Mesenchymal stem cell (in vitro differentiated cells and primary cell): ENCODE measurements at places on chromosomes 2 and 18.

DNA sequence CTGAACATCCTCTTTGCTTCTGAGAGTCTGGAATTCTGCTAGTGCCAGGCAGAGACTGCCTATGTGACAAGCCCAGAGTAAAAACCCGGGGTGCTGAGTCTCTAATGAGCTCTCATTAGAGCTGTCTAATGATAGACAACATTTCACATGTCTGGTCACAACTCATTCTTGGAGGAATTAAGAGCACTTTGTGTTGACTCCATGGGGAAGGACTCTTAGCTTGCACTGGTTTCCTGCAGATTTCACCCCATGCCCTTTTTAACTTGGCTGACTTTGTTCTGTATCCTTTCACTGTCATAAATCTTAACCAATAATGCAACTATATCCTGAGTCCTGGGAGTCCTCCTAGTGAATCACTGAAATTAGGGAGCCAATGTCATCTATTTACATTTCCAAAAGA is 33.5 kb downstream of the FBXO15 start:
- DNase-seq, result peak; percentile 33

GRCh38 chr2:10392951-10393639 is 55.0 kb downstream of the ODC1 start:
- no peak for DNase-seq

GRCh38 chr18:32724071-32724749 is 48.6 kb downstream of the KLHL14 start:
- no peak for DNase-seq

DNA sequence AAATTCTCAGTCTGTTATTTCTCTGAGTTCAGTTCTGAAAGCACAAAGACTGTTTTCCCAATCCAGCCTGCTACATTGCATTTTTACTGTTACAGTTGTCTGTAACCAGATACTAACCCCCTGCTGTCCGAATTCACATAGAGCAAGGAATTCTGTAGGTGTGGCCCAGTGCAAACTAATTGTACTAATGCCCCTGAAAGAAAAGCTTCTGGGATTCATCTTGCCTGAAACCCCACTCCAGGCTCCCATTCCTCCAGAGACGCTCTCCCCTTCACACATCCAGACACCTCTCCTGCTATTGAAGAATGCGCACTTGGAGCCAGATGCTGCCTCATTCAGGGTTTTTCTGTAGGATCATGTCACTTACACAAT is 127.0 kb downstream of the TTC32 start:
- DNase-seq, result no peak

DNA sequence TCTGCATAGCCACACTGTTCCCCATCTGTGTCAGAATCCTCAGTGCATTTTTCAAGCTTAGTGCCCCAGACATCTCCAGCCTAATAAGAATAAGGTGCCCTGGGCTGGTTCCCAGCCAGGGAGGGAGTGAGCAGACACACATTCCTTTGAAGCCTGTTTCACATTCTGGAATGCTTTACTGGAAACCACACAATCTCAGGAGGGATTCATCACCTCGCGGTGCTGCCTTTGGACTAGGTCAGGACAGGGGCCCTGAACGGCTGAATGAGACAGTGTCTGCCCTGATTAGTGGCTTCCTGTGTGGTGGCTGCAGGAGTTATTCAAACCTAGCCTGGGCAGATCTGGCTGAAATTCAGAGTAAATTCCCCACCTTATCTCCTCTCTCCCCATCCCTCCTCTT is 108.0 kb upstream of the LDAH start:
- no peak for DNase-seq

- peak; percentile 9 for DNase-seq
Measured at GRCh38 chr18:8607776-8608742, 1.2 kb upstream of the RAB12 start.

DNA sequence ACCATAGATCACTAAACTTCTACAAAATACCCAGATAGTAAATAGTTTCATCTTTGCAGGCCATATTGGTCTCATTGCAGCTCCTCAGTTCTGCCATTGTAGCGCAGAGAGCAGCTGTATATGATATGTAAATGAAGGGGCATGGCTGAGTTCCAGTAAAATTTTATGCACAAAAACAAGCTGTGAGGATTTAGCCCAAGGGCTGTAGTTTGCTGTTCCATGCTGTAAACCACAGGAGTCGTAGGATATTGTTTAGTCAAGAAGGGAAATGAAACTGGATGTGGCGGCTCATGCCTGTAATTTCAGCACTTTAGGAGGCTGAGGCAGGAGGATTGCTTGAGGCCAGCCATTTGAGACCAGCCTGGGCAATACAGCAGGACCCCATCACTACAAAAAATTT is 83.0 kb downstream of the MGAT5 start:
- no peak for DNase-seq

GRCh38 chr2:102664471-102664909 is 45.1 kb downstream of the SLC9A2 start:
- DNase-seq, result no peak

- DNase-seq, result no peak
Measured at GRCh38 chr18:39627936-39628335, 2062.3 kb upstream of the CELF4 start.

GRCh38 chr18:13217971-13218367 is 591 bp upstream of the LDLRAD4 start:
- peak; percentile 9 for DNase-seq

- DNase-seq, result no peak
Measured at GRCh38 chr18:54506516-54507261, 84.4 kb upstream of the DYNAP start.

DNA sequence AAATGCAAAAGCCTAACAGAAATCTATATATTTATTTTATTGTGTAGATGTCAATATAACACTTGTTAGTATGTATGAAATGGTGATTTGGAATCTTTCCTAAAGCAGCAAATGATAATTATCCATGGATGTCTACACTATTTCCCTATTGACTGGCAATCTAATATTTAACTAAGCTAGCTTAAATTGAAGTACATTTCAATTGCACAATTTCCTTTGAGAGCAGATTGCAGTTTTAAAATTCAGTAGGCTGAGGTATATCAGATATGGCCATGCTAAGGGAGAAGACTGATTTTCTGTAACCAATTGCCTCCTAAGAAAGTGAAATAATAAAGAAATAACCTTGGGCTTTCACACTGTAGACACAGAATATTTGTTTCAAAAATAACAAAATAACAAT is 90.1 kb upstream of the KCNJ3 start:
- no peak for DNase-seq

DNA sequence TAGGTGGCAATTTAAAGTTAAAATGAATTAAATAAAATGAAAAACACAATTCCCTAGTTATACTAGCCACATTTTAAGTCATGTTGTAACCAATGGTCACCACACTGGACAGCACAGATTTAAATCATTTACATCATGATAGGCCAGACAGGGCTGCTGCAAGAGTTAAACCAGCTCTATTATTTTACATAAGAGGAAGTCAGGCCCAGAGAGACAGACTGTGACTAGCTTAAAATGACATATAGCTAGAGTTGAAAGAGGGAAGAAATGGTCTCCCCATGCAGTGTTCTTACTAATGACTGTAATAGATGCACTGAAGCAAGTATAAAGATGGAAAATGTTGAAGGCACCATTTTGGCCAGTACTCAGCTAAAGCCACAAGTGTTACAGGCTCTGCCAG is 69.6 kb downstream of the SLC66A3 start:
- no peak for DNase-seq

GRCh38 chr2:39228413-39229209 is 15.2 kb downstream of the CDKL4 start:
- DNase-seq, result no peak

DNA sequence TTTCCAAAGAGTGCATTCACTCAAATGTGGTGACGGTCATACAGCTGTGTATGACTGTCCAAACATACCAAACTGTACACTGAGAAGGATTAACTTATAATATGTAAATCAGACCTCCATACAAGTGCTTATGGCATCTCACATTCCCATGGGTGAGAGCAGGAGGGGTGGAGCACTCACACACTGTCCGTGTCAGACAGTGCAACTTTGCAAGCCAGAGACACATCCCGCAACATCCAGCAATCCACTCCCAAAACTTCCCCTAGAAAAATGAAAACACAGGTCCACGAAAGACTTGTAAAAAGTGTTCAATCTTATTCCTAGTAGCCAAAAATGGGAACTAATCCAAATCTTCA is 36.4 kb downstream of the FAM168B start:
- no peak for DNase-seq

DNA sequence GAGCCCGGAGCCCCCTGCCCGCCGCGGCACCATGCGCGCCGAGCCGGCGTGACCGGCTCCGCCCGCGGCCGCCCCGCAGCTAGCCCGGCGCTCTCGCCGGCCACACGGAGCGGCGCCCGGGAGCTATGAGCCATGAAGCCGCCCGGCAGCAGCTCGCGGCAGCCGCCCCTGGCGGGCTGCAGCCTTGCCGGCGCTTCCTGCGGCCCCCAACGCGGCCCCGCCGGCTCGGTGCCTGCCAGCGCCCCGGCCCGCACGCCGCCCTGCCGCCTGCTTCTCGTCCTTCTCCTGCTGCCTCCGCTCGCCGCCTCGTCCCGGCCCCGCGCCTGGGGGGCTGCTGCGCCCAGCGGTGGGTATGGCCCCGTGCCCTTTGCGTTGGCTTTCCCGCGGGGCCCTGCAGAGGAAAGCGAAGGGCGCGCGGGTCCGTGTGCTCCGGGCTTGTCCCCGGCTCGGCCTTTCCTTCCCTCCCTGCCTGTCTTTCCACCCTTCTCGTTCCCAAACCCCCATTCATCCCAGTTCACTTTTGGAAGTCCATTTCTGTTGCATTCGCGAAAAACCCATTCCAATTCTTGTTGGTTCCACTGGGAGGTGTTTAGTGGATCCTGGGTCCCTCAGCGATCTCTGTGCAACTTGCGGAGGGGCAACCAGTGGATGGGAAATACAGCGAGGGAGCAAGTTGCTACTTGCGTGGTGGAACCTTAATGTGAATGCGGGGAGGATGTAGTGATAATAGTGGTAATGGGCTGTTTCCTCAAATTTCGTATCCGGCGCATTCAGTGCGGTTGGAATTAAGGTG is 599 bp downstream of the ADAM23 start:
- DNase-seq, result peak; percentile 45

- DNase-seq, result no peak
Measured at GRCh38 chr18:47251289-47252120, at the start of gene SKOR2. Gene SKOR2 (minus strand): TSS chr18:47251660. CDS start chr18:47249183, 2,477 bp downstream.

GRCh38 chr2:147068071-147068470 is 776.8 kb upstream of the ACVR2A start:
- no peak for DNase-seq

GRCh38 chr2:164992818-164993217 is 37.5 kb upstream of the SLC38A11 start:
- peak; percentile 80 for DNase-seq

- DNase-seq, result peak; percentile 71
Measured at GRCh38 chr2:37827911-37828511, 97.1 kb upstream of the RMDN2 start.

DNA sequence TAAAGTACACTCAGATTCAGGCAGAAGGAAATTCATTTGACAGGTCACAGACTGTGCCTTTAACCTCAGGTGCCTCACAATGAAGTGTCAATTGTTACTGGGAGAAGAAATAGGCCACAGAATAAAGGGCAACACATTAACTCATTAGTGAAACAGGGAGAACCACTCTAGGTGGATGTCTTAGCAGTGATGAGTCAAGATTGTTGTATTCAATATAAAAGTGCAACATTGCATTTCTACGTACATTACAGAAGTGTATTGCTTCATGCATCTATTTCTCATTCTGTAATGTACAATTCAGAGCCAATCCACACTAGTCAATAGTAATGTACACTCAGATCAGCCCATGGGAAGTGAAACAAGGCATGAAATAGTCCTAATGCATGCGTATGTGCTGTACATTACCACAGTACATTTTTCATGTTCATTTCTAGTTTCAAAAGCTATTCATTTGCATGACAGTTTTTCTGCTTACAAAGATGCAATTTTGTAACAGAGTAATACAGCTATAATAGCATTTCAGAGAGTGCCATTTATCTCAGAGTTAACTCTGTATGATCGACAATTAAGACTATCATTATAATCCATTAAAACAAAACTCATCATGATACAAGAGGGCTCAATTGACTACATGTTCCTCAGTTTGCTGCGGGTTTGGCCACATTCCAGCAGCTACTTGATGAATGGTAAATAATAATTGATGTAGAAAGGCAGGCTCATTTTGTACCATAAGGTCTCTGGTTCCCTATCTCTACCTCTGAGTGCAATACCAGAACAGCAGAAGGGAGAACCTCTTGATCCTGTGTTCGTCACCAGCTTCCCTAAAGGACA is 12.2 kb upstream of the ARL5A start:
- no peak for DNase-seq

GRCh38 chr18:38792731-38793130 is 1227.1 kb upstream of the CELF4 start:
- no peak for DNase-seq

DNA sequence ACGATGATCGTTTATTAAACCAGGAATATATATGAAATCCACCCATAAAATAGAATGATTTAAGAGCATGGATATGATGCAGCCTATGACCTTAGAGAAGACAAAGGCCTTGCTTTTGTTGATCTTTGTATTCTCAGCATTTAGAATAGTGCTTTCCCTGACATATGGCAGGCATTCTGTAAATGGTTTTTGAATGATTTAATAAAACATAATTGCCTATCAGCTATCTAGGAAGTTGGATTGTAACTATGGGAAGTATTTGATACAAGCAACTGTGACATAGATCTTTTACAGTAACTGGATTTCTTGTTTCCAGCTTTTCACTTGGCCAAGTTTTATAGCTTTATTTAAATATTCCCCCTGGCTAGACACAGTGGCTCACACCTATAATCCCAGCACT is 5.1 kb upstream of the GPR155 start:
- DNase-seq, result no peak

DNA sequence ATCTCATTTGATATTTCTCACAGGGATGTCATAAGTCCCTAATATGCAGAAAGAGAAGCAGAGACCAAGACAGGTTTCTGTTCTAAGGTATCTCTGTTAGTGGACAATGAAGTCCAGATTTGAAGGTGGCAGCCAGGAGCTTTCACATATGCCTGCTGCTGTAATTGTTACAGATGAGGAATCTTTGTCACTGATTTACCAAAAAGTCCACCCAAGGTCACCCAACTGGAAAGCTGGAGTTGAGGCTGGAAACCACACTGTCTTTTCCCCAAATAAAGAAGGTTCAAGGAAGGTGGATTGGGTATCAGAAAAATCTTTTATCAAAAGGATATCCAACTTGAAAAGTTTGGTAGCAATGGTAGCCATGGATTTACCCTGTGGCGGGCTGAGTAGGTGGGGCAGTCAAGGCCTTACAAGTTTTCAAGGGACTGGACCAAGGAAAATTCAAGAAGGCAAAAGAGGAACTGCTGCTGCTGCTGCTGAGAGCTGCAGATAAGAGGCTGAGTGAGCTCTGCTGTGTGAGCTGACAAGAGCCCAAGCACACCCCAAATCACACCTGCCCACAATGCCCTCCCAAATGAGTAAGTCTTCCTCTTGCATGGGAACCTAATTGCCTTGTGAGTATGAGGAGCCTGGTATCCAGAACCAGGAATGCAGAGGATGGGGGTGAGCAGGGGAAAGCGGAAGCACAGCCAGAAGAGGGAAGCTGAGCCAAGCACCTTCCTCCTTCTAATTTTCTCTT is 241.2 kb downstream of the ANAPC1 start:
- no peak for DNase-seq
